ENCODE measurements at places on chromosomes 13 and 19.

GRCh38 chr19:13033244-13033643 lies 38.0 kb downstream of the NFIX start:
- no peak for DNase-seq

- no peak for DNase-seq
Measured at GRCh38 chr13:98443329-98443728, 133.6 kb downstream of the STK24 start.

DNA sequence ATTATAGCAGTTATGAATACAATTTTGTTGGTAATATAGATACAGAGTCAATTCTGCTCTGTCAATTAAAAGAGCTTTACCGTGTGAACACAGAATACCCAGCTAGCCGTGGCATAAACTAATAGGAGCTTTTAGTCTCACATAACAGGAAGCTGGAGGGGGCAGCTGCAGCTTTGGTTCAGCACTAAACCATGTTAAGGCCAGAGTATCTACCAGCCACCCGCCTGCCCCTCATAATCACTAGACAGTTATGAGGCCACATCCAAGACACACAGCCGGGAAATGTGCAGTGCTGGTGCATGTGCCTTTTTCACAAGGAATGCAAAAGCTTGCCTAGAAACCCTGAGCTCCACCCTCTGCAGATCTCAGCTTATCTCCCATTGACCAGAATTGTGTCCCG lies 62.3 kb downstream of the SGCG start:
- DNase-seq: no peak

DNA sequence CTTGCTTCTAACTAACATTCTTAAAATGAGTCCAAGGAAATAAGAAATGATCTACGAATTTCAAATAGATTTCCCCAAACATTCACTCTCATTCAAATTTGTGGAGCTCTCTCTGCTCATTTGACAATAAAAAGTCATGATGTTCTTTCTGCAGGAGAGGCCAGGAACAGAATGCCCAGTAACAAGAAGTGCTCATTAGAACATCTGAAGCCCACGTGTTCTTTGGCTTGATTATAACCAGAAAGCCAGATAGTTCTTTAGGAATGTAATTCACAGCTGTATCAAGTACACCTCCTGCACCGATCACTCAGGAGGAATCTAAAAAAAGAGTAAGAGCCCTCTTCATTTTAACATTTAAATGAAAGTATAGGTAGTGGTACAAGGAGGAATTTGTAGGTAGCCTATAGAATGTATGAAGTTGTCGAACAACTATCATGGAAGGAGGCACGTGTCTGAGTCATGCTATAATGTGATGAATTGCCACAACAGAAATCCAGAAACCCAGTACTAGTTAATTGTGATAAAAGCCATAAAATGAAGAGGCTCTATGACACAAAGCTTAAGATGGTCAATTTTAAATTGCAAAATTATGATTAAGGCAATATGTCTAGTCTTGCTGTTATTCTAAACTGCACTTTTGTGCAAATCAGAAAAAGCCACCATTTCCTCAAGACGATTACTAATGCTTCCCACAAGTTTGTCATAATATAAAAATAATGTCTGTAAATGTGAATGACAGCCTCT lies 12.8 kb downstream of the MEDAG start:
- DNase-seq: no peak

DNA sequence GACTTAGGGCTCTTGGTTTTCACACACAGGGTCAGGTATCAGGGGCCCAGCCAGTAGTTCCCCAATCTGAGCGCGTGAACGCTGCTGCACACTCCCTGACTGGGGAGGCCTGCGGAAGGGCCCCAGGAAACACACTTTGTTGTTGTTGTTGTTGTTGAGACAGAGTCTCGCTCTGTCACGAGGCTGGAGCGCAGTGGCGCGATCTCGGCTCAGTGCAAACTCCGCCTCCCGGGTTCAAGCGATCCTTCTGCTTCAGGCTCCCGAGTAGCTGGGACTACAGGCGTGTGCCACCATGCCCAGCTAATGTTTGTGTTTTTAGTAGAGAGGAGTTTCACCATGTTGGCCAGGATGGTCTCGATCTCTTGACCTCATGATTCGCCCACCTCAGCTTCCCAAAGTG lies 190.4 kb upstream of the GPR12 start:
- DNase-seq: no peak
